Motor neuron (in vitro differentiated cells): ENCODE measurements at places on chromosomes 11 and 22. TPM values are rescaled to one million over a fixed set of nuclear protein-coding genes. Genes with fewer than 3 reads are reported as not detected.

- no peak for ATAC-seq
These were observed 979 bp downstream of the ZBED5 start for GRCh38 chr11:10856689-10857458.

GRCh38 chr11:70233511-70233934, 30.4 kb downstream of the FADD start:
- no peak for ATAC-seq

DNA sequence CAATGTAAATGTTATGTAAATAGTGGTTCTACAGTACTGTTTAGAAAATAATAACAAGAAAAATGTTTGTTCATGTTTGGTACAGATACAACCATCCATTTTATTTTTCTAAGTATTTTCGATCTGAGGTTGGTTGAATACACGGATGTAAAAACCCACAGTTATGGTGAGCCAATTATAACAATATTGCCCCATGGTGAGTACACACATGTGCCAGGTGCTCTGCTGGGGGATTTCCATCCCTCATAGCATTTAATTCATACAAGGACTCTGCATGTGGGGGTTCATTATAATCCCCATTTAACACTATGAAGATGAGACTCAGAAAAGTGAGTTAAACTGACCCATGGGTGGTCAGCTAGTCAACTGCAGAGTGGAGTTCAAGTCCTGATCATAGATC, 23.3 kb upstream of the TTC28 start:
- no peak for ATAC-seq

The DGCR8 gene
- 44.7 and 51.6 TPM in 2 replicates for total RNA-seq

- no peak for ATAC-seq
These were observed 3.4 kb downstream of the FADS3 start for GRCh38 chr11:61887839-61888494.
